CD4-positive, alpha-beta T cell treated with Interleukin-6 at 100 ng/mL for 8 hours (primary cell): ENCODE measurements at places on chromosomes 6 and 20.

GRCh38 chr20:50153153-50153499 is 397 bp downstream of the PEDS1 start:
- no peak for DNase-seq

GRCh38 chr6:52749556-52750152 is 13.6 kb downstream of the GSTA2 start:
- DNase-seq = no peak

DNA sequence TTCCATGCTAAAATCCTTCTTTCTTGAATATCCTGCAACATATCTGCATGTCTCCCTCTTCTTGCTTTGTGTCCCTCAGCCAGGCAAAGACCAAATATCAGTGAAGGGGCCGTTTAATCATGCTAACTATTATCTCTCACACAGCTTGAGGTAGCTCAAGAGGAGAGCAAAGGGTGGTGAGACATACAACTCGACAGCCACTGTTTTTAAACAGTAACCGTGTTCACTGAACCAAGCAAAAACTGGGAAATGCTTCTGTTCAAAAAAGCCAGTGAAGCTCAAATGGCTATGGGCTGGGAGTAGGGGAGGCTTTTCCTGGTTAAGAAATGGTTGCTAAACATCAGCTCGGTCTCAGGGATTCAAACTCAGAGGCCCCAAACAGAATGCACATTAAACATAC is 83.4 kb downstream of the MAP7 start:
- DNase-seq = no peak

DNA sequence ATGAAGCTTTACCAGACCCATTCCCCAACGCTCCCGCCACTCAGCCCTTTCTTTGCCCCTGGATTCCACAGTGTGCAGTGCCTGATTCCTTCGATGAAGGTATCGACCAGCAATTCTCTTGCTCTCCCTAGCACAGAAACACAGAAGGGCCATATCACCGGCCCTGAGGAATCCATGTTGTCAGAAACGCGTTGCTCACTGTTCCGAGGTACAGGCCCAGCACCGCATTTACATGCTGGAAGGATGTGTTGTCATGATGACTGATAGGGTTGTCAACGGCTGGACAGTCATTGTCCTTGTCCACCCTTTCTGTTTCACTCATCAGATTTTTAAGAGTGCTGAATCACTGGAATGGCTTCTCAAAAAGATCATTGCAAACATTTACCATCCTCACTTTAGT is 57.2 kb upstream of the GPR6 start:
- no peak for DNase-seq

DNA sequence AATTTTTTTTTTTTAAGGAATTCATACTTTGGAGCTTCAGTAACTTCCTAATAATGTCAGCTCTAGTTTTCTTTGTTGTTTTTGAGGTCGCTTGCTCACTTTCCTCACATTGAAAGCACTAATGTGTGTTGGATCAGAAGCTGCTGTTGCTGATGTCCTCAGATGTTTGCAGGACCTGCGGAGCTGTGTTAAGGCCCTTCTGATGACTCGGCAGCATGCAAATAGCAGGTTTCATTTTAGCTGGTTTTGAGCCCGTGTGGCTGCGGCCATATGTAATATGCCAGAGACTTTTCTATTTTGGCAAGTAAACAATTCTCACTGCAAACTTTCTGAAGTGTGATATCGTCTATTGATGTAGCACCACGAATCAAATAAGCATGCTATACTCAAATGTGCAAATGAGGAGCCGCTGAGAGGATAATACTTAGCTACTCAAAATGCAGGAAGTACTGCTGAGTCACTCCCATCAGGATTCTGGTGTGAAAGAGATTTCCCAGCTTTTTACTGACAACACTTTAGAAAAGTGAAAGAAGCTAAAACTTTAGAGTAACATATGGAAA is 187.8 kb downstream of the SASH1 start:
- DNase-seq = no peak

DNA sequence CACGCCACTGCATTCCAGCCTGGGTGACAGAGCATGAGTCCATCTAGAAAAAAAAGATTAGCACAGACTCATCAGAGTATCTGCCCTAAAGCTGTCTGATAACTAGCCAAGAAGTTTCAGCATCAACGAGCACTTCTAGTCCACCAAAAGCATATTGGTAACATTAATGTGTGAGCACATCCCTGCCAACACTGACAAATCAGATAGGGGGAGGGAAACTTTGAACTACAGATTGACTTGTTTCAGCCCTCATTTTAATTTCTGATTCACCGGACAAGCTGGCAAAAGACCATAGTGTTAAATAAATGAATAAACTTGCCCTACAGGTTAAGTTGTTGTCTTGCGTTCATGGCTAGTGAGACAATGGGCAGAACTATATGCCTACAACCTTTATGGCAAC is 7.7 kb upstream of the SEC63 start:
- DNase-seq = no peak

DNA sequence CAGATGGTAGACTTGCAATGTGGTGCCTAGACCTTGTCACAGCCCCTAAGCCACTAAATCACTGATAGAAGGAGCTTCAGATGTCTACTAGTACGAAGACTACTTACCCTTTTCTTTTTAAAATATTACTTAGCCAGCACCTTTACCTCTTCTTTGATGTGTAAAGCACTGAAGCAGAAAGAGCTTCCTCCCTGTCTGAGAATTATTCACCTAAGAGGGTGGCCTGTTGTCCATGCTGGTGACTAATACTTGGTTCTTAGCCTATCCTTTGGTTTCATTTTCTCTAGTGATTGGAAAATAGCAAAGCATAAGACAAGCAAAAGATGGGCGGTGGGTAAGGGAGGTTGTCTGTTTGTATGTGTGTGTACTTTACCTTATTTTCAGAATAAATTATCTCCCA is 794.6 kb downstream of the TFAP2A start:
- no peak for DNase-seq

GRCh38 chr6:19713411-19713810 is 123.8 kb upstream of the ID4 start:
- no peak for DNase-seq

DNA sequence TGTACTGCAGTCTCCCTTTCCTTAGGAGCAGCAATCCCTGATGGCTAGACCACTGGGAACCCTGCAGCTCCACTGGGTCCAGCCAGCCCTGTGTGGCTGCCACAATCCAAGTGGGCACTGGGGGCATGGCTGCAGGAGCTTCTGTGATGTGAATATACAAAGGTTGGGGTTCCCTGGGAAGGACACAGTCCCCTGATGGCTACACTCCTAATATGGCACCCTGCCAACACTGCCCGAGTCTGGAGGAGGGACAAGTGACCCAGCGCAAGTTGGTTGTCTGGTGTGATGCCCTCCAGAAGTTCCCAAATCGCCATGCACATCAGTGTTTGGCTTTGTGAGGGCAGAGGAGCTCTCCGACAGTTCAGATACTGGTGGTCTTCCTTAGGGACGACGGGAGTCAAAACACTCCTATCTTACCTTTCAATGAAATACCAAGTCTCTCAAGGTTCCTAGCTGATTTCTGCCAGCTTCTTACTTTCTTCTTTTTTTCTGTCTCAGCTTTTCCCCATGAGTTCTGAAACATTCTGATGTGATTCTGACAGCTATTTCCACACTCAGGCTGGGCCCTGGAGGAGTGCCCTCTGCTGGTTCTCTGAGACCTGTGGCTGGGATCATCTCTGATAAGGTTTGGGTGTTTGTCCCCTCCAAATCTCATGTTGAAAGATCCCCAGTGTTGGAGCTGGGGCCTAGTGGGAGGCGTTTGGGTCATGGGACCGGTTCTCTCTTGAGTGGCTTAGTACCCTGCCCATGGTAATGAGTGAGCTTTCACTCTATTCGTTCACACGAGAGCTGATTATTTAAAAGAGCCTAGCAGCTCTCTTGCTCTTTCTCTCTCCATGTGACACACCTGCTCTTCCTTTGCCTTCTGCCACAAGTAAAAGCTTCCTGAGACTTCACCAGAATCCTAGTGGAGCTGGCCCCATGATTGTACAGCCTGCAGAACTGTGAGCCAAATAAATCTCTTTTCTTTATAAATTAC is 15.5 kb upstream of the ZFP57 start:
- no peak for DNase-seq

GRCh38 chr20:44196271-44196670 is 9.3 kb upstream of the JPH2 start:
- DNase-seq = no peak

DNA sequence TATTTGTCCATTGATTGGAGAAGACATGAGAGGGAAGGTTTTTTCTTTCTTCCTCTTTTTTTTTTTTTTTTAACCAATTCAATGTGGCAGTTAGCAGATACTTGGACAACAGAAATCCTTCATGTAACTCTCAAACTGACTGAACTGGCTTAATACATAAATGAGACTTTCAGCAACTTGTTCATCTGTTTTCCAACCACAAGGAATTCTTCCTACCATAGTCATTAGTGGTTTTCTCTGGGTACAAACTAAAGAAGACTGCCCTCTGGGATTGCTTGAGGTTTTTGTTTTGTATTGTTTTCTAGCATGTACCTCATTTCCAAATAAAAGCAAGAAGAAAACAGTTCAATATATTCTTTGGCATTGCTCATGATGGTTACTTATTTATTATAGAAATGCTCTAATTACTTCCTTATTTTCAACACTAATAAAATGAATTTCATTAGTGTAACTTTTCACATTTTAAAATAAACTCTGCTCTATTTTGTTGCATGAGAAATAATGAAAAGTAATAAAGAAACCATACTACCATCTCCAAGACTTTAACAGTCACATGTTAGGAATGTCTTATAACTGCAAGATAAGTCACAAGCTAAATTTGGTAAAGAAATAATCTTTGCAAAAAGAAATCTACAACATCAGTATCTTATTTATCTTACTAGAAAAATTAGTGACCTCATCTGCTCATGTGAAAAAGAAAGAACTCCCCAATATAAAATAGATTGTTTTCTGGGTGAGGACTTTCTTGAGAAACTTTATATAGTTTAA is 52.0 kb downstream of the ME1 start:
- DNase-seq = no peak

DNA sequence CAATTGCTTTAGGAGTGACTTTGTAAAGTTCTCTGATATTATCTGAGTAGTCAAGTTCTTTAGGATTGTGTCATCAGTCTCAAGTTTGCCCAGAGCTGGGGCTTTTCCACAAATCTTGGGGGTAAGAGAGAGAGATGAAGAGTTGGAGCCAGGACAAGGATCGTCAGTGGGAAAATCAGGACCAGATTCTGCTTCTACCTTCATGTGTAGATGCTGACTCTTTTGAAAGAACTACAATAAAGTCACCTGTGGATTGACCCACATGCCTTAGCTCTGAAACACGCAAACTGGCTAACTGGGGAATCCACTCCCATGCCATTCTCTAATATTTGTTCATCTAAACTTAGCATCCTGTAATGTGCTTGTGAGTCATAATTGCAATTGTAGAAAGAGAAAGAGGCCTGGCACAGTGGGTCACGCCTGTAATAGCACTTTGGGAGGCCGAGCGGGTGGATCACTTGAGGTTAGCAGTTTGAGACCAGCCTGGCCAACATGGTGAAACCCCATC is 15.6 kb upstream of the BICRAL start:
- DNase-seq = no peak

DNA sequence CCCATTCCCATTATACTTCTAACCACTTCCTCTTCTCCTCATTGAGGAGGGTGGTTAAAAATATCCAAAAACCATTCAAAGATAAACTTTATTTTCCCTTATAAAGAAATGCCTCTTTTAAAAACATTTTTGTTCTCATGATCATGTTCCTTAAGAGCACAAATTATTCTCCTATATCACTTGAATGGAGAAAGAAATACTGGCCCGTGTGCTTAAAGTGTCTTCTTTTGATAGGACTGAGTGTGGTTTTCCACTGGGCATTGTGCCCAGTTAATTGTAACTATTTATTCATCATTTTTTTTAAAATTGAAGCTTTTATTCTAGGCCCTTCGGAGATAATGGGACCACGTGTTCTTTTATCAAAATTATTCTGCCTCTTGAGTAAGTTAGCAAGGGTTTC is 871.5 kb downstream of the QKI start:
- DNase-seq = no peak

DNA sequence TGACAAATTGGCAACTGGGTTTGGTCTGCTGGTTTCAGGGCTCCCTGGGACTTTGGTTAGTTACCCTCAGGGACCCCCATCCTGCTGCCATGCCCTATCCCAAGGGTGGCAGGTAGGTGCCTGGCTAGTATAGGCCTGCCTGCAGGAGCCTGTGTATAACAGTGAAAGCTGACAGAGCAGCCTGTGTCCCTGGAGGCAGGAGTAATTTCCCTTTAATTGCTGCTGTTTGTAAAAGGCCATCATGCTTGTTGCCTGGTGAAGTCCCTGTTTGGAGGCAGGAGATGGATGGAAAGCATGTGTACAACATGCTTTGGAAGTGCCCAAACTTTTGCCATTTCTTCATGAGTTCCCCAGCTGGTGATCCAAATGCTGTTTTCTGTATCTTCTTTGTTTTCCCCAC is 30.1 kb downstream of the CMTR1 start:
- no peak for DNase-seq

DNA sequence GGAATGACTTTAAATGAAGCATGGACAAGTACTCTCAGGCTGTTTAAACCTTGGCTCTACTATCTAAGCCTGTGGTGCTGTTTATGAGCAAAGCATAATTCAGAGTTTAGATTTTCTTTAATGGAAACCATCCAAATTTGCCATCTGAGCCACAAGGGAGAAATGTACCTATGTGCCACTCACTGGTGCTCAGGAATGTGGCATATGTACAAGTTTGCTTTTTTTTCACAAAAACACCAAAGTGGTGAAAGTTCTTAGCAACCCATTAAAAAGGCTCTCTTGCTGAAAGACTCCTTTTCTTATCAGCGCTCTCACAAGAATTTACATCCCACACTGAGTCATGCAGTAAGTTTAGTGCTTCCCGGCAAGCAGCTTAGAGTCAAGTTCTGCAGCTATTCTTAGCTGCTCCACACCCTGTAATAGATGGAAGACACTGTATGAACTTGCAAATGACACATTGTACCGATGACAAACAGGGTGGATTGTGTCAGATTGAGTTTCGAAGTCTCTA is 57.3 kb upstream of the MLIP start:
- no peak for DNase-seq

DNA sequence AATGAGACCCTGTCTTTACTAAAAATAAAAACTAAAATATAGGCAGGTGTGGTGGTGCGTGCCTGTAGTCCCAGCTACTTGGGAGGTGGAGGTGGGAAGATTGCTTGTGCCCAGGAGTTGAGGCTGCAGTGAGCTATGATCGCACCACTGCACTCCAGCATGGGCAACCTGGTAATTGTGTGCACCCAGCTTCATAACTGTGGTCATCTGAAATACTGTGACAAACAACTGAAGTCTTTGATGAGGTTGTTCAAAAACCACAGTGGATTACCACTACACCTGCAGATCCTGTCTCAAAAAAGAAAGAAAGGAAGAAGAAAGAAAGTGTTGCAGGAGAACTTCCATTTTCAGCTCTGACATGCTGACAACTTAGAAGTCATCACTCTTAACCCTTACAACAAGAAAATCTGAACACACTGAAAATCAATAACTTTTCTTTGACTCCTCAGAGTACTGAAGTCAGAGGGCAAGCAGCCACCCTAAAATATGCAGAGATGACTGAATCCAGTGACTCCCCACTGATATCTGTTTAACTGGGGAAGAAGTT is 13.8 kb upstream of the ZBP1 start:
- peak; percentile 45 for DNase-seq

DNA sequence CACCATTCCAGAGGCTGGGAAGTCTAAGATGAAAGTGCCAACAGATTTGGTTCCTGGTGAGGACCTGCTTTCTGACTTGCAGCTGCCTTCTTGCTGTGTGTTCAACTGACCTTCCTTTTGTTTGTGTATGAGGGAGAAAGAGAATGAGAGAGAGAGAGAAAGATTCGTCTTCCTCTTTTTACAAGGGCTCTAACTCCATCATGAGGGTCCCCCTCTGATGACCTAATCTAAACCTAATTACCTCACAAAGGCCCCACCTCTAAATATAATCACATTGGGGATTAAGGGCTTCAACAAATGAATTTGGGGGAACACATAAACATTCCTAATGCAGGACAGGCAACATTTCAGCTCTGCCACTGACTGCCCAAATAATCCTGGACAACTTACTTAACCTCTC is 130.7 kb downstream of the PLCB1 start:
- DNase-seq = no peak
